ENCODE measurements at places on chromosomes 6 and 20. TPM values are rescaled to one million over a fixed set of nuclear protein-coding genes. Genes with fewer than 3 reads are reported as not detected.

DNA sequence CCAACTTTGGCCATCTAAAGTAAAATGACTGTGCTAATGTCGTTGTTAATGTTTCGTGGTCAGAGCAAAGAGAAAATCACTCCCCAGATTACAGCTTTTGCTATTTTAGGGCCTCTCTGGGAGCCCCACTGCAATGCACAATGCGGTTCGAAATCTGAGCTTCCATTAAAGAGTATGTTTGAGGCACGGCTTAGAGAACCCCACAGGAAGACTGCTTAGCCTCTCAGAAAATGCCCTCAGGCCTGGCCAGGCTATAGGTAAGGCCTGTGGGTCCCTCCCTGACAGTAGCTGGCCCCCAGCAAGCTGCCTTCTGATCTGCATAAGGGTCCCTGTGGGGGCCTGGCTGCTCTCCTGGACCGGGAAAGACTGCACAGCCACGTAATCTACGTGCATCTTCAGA is 274.6 kb downstream of the PTPRT start:
- no peak for DNase-seq

DNA sequence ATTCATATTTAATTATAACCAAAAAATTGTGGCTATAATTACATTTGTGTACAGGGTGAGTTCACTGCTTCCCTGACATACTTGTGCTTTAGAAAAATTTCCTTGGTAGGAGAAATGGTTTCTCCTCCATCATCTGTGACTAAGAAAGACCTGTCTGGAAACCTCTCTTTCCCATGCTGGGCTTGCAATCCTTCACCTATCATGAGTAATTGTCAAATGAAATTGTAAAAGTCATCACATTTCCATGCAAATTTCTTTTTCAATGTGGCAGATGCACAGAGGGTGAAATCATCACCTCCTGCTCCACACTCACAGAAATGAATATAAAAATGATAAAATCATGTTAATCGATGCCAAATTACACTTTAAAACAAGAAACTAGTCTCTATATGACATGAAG is 1.5 kb upstream of the SIRPB1 start:
- DNase-seq = no peak

Gene POU5F1
- 5.0 TPM for total RNA-seq

DNA sequence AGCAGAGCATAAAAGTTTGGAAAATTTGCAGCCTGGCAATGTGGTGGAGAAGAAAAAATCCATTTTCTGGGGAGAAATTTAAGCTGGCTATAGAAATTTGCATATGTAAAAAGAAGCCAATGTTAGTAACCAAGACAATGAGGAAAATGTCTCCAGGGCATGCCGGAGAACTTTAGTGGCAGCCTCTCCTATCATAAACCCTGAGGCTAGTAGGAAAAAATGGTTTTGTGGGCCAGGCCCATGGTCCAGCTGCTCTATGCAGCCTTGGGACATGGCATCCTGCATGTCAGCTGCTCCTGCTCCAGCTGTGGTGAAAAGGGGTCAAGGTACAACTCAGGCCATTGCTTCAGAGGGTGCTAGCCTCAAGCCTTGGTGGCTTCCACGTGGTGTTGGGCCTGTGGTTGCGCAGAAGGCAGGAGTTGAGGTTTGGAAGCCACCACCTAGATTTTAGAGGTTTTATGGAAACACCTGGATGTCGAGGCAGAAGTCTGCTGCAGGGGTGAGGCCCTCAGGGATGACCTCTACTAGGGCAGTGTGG is 101.8 kb upstream of the SYNCRIP start:
- no peak for DNase-seq

DNA sequence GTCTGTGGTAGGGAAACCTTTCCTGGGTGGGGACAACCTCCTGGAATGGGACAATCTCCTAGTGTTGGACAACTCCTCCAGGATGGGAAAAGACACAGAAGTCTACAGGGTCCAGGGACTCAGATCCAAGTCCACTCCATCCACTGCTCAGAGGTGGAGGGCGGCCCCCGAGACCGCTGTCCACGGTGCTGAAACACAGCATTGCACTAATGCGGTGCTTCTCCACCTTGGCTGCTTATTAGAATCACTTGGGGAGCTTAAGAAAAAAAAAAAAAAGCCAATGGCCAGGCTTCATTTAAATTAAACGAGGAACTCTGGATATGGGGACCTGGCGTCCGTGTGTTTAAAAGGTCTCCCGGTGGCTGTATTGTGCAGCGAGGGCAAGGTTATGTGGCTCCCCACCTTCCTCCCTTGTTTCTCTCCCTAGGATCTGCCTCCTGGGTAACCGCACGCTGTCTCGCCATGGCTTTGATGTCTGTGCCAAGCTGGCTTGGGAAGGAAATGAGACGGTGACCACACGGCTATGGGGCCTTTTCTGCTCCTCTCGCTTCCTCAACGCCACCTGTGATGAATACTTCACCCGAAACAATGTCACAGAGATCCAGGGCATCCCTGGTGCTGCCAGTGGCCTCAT is 12.0 kb downstream of the SLC12A5 start:
- DNase-seq = no peak

Gene THBD
- total RNA-seq = 2.2 TPM

DNA sequence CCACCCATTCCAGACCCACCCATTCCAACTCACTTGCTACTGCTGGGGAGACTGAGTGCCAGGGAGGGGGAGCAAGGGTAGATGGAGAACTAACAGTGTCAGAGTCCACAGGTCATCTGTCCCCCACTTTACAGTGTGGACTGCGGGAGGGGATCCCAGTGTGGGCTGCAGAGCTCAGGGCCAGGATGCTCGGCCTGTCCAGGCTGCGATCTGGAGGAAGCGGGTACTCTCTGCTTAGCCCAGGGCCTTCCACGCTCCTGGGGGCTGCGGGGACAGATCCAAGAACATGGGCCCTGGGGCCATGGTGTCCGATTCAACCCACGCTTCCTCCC is 14.1 kb upstream of the GATA5 start:
- no peak for DNase-seq

DNA sequence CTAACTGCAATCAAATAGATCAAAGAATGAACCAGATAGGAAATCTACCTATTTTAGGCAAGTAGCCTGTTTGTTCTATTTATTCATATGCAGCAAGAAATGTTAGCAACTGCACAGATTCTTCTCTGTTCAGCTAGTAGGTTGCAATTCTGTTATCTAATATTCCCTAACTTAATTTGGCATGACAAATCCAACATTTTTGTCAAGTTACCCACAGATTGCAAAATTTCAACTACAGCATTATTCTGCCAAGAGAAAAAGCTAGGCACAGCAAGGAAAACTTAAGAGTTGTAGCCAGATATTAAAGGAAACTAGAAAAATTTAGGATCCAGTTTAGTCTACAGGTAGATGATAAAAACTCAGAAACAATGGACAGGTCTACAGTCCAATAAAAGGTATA is 104.4 kb upstream of the SYNCRIP start:
- no peak for DNase-seq

- no peak for DNase-seq
These were observed 152.4 kb upstream of the PTPN1 start for GRCh38 chr20:50357783-50358161.

Gene RIMS4
- total RNA-seq = not detected

- no peak for DNase-seq
These were observed 89.2 kb downstream of the CD164 start for GRCh38 chr6:109292983-109293586.
